ENCODE measurements at places on chromosomes 5 and 9.

DNA sequence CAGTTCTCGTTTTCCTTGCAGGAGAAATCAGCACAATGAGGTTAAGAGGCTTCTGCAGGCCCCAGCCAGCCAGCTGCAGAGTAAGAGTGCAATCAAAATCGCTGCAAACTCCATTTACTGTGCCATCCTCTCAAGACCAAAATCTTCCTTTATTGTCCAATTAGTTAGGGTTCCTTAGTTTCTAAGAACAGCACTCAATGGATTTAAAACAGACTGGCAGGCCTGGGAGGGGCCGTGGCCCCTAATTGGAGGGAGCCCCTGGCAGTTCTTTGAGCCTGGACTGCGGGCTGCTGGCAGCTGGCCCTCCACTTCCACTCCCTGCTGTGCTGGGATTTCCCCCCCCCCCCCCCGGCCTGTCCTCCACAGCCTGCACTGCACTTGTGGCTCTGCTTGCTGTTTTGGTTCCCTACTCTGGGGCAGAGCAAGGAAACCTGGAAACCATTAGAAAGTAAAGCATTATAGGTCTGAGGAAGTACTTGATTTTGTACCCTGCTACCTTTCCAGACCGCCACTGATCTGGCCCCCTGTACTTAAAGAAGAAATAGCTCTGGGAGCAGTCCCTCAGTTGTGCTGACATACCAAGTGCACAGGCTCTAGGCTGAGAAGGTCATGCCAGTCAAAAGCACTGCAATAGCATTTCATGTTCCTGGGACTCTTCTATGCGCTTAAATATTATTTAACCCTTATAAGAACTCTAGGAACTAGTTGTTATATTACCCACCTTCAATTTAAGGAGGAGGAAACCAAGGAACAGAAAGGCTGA, 129.0 kb downstream of the APBA1 start:
- DNase-seq = no peak

GRCh38 chr5:145946112-145946861, 9.9 kb downstream of the SH3RF2 start:
- no peak for DNase-seq

DNA sequence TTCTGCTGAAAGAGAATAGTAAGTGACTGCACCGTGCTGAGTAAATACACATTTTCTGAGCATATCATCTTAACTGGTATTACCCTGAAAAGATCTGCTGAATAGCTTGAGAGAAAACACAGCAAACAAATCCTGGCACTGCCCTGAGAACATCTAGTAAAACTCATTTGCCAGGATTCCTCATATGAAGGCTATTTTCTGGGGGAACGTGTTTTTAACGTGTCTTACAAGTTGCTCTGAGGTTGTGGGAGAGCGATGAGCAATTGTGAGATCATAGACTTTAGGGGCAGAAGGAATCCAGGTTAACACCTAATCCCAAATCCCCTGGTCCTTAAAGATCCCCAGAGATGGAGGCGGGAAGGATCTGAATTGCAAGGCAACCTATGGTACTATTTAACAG, 331.9 kb upstream of the RFX3 start:
- no peak for DNase-seq

DNA sequence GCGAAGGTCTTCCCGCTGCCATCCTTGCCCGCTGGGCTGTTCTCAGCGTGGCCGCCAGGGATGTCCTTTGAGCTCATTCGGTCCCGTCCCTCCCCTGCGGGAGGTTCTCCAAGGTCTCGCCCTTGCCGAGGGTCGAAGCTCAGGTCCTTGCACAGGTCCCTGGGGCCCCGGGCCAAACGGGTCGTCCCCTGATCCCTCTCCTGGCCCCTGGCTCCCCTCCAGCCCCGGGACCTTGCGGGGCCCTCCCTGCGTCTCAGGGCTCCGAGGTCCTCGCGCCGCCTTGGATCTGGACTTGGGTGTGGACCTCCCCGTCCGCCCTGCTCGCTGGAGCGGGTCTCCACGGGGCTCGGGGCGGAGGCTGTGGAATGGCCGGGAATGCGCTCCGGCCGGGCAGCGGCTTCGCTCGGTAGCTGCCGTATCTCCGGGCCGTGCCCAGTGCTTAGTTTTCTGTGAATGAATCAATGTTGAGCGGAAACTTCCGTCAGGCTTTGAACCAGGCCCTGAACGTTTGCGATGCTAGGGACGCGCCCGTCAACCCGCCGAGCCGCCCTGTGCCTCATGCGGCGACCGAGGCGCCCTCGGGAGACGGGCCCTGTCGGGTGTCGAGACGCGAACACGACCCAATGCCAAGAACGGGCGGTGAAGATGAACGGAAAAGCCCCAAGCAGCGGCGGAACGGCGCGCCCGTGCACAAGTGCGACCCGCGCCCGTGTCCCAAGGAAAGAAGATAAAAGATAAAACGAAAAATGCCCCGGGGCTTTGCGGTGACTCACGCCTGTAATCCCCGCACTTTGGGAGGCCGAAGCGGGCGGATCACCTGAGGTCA, 780 bp downstream of the RNU6ATAC start:
- peak; percentile 11 for DNase-seq

DNA sequence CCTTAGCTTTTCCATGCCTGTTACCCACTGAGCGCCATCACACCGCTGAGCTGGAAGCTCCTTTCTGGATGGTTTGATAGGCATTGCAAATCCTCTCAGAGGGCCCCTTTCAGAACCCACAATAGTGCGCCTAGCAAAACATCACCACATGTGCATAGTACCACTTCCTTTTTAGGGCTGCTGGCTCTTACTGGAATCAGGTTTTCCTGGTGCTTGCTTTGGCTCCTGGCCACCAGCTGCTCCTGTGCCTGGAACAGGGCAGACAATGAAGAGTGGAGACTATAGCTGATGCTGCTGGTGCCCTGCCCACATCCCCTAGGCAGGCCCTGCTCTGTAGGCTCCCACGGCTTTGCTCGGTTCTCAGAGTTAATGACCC, 163.6 kb upstream of the SEMA6A start:
- DNase-seq = no peak

DNA sequence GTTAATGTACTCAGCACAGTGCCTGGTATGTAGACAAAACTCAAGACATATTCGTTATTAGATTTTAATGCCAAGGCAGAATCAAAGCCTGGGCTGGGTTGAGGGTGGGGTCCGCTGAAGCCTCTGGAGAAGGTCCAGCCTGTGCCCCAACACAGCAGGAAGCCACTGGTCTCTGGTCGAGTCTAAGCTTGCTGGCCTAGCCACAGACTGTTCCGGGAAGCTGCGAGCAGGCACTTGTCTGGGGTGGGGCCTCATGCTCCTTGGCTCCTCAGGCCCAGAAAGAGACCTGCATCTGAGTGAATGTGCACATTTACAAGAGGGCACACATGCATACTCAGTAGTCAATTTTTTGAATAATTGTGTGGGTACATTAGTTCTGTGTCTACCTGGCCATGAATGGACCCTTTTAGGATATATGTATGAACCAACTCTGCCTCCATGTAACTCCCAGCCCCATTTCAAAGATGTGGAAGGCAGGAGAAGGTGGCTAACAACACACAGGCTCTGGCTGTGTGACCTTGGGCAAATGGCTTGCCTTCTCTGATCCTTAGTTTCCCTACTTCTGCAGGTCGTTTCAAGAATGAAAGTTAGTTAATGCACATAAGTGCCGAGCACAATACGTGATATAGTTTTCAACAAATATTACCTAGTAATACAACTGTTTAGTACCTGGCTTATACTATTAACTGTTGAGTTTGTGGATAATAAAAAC, 18.3 kb downstream of the FAT2 start:
- no peak for DNase-seq

- DNase-seq = no peak
Measured at GRCh38 chr5:54159153-54159892, 151.1 kb downstream of the ARL15 start.

- DNase-seq = no peak
Measured at GRCh38 chr9:11192993-11193392, 580.2 kb upstream of the PTPRD start.

- no peak for DNase-seq
Measured at GRCh38 chr5:105218018-105218417, 1655.4 kb upstream of the NUDT12 start.

- DNase-seq = no peak
Measured at GRCh38 chr9:108812396-108813025, 43.3 kb downstream of the ACTL7B start.

GRCh38 chr5:172722327-172722815, 48.6 kb downstream of the DUSP1 start:
- no peak for DNase-seq

DNA sequence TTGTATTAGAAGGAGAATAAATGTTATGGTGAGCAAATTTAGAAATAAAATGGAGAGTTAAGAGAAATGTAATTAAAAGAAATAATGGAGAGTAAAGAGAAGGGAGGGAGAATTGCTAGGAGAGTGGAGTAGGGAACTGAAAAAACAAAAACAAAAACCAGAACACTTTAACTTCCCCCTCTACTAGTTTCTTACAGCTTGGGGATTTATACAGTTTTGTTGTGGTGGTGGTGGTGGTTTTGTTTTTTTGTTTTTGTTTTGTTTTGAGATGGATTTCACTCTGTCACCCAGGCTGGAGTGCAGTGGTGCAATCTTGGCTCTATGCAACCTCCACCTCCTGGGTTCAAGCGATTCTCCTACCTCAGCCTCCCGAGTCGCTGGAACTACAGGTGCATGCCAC, 322.4 kb downstream of the TMEM167A start:
- no peak for DNase-seq

DNA sequence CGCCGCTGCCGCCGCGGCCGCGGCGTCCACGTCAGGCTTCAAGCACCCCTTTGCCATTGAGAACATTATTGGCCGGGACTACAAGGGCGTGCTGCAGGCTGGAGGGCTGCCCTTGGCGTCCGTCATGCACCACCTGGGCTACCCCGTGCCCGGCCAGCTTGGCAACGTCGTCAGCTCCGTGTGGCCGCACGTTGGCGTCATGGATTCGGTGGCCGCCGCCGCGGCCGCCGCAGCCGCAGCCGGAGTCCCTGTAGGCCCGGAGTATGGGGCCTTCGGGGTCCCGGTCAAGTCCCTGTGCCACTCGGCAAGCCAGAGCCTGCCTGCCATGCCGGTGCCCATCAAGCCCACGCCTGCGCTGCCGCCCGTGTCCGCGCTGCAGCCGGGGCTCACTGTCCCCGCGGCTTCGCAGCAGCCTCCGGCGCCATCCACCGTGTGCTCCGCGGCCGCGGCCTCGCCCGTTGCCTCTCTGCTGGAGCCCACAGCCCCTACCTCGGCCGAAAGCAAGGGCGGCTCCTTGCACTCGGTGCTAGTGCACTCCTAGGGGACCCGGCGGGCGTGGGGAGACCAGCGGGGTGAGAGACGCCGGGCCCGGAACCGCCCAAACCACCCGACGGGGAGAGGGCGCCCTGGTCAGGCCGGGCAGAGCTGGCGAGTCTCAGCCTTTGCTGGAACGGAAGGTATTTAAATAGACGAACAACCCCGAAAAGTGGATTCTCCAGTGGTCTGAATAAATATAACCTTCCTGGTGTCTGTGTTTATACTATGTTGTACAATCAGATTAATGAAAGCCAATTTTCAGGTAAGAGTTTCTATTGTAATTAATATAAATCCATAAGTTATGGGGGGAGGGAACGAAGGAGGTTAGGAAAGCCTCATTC, 1.2 kb downstream of the FOXB2 start:
- no peak for DNase-seq

DNA sequence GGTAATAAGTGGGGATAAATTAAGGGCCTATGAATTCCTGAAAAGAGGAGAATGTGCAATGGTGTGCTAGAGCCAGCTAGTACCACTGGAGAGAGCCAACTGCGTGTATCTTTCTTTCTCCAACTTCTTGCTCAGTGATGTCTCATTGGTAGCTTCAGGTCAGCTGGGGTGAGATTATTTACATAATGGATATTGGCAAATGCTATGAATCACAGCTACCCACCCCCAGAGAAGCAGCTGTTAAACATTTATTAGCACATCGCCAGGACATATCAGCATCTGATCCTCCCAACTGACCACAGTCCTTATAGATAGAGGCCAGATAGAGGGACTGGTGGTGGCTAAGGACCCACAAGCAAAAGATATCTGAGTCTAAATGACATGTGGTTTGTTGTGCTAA, 421.3 kb downstream of the ACTL7B start:
- no peak for DNase-seq

DNA sequence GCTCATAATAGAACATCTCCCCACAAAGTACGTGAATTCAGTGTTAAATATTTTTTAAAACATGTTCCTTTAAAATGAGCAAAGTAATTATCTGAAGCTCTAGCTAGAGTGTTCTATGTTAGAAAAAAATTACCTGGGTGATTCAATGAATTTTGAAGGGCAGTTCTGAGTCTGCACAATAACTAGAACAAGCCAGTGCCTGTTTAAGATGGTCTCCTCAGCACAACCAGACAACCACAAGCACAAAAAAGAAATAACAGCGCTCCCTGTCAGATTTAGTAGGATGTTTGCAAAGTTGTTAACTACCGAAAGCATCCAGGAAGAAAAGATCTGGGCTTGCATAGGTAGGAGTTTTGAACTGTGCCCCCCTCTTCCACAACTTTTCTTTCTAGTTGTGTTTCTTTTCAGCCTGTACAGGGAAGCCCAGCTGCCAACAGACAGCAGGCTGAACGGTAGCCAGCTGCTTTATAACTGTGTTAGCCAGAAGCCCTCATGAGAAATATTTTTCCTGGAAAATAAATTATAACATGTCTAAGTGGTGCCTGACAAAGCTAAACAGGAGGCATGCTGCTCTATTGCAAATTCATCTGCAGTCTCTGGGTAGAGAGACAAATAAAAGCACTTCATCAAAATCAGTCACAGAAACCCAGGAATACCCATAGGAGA, 1026.9 kb downstream of the MAT2B start:
- DNase-seq = no peak

DNA sequence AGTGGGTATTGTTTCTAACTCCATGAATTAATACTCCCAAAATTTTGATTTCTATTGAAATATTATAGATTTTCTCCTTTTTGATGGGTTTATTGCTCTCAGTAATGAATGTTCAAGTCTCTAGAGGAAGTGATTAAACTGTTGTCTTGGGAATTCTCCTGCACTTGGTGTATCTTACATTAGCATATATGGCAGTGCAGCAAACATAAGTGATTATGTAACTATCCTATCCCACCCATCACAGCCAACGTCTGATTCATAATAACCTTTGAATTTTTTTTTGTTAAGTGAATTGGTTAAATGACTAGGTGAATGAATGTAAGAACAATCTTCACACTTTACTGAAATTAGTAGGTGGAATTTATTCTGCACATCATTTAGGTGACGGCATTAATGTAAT, 483.7 kb downstream of the TAF11L14 start:
- no peak for DNase-seq

DNA sequence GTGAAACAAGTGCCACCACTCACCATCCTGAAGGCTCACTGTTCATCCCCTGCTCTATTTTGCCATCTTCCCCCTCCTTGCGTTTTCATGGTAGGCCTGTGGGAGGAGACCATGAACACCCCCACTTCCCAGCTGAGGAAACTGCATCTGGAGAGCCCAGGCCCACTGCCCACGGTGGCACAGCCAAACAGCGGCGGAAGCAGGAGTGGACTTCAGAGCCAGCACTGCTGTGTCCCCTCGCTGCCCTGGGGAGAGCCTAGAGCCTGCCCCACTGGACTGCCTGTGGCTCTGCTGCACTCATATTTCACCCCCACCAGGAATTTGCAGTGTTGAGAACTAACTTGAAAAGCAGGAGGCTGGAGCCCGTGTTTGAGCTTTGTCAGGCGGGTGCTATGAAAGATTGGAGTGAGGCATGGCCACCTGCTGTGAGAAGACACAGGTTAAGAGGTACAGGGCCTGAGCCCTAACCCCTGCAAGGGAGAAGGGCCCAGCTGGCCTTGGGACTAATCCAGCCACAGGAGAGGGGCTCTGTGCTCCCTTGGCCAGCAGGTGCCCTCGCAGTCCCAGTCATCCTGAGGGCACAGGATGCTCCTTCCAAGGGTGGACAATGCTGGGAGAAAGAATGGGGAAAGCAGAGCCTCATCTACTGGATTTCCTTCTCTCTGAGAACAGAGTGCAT, 79.0 kb downstream of the MACROH2A1 start:
- DNase-seq = no peak

All from NCI-H526 treated with DMSO at 0.1 percent for 48 hours (cell line).